Fibroblast of skin of abdomen (primary cell): ENCODE measurements at places on chromosomes 2 and 18.

- DNase-seq, result peak; percentile 43
These were observed 8.7 kb downstream of the TMEM182 start for GRCh38 chr2:102770506-102770905.

GRCh38 chr2:228768818-228769217 is 502.3 kb downstream of the PID1 start:
- peak; percentile 83 for DNase-seq

DNA sequence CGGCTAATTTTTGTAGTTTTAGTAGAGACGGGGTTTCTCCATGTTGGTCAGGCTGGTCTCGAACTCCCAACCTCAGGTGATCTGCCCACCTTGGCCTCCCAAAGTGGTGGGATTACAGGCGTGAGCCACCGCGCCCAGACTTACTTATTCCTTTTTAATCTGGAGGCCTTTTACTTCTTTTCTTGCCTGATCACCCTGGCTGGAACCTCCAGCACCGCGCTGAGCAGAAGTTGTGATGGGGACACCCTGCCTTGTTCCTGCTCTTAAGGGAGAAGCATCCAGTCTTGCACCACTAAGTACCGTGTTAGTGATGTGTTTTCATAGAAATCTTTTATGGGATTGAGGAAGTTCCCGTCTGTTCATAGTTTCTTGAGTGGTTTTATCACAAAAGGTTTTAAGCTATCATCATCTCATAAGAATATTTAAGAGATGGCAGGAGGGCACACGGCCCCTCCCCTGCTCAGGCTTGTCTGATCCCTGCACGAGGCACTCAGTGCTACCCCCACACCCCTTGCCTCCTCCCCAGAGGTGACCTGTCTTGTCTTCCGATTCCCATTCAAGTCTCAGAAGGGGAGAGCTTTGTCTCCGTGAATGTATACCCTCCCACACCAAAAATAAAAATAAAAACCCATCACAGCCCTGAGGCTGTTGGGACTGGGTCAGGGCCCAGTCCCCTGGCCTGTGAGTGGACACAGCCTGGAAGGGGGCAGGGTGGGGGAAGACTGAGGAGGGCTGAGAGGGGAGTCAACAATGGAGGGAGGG is 65.3 kb upstream of the SMAD7 start:
- no peak for DNase-seq

DNA sequence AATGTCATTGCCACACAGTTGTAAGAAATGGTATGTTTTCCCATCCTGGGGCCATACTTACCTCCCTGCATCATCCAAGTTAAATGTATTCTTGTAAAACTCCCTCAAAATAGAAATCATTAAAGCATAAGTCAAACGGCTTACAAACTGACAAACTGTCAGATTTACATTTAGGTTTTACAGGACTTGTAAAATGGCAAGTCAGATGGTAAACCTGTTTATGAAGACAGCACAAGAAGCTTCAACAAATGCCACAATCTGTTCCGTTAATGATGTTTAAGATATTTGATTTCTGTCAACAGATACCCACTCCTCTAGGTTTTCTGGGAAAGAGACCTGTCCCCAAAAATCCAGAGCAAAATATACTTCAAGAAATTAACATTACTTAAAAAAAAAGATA is 197.2 kb downstream of the PID1 start:
- no peak for DNase-seq

GRCh38 chr18:62857263-62857976 is 142.1 kb downstream of the PHLPP1 start:
- no peak for DNase-seq

DNA sequence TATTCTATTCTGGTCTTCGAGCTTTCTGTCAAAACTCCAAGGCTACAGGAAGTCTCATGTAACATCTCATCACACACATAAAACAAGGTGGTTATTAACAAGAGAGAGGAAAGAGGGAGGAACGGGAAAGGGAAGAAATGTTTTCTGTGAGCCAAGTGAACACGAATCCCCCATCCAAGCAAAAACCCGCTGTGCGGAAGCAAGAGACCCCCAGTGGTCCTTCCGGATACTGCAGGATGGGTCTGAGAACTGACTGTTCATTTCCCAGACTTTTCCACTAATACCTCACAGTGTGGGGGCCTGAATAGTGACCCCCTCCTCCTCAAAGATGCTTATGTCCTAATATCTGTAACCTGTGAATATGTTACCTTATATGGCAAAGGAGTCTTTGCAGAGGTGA is 19.0 kb upstream of the DIPK1C start:
- DNase-seq, result peak; percentile 20

DNA sequence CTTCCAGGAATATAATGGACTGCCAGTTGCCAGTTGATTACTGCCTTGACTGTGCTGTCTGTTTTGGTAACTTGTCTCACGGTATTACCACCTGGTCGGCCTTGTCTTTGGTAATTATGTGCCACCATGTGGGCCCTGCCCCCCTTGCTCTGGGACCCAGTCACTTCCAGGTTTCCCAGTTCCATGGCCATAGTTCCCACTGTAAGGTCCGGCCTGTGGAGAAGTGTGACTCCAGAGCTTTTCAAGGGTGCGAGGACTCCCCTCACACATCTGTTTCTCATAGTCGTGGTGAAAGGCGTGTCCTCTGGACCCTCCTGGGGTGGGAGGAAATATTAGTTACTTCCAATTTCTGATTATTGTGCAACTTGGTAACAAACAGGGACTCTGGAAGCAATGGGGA is 150.5 kb downstream of the SEPTIN10 start:
- no peak for DNase-seq

DNA sequence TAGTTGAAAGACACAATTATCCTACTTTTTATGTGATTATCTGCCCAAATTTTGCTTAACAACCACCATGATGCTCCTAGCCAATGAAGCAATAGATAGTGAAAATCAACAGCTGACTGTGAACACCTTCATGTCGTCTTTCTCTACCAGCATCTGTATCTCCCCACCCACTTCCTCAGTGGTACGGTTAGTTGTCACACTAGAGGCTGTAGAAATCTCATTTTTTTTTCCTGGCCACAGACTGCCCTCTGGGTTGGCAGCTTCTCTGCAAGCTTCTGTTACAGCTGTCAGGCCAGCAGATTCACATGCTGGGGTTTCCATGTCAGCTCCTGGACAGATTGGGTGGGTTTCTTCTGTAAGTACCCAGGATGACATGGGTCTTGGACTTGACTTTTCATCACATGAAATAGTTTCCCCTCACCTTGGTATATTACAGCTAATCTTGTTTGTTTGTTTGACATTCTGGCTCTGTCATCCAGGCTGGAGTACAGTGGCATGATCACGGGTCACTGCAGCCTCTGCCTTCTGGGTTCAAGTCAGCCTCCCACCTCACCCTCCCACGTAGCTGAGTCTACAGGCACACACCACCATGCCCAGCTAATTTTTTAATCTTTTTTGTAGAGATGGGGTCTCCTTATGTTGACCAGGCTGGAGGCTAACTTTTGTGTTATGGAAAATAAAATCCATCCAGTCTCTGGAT is 24.3 kb downstream of the STAT4 start:
- DNase-seq, result no peak

- peak; percentile 56 for DNase-seq
These were observed 227.4 kb downstream of the DCC start for GRCh38 chr18:52567360-52567759.

GRCh38 chr2:128526455-128526976 is 207.8 kb upstream of the HS6ST1 start:
- DNase-seq, result no peak

DNA sequence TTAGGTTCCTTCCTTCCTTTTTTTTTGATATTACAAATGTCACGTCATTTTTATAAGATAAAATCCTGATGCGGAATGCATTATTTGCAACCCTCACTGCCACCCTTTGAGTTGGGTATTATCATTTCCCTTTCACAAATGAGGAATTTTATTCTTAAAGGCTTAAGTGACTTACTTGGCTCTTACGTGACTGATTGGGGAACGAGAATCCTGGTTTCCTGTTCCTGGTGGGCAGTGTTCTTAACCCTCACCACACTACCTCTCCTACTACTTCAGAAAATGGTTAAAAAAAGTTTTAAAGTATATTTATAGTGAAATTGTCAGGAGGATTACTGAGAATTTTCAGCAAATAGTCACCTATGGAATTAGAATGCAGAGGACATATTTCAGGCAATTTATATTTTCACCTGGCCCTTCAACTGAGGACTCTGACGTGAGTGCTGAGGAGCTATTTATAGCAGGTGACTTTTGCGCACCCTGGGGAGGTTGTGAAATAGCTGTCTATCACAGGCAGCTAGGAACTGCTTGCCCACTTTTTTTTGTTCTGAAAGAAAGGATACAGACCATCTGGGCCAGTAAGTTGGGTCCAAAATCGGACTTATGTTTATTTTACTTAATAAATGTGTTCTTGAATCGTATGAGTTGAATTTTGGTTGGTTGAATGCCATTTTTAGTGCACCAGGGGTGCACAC is 18.7 kb upstream of the RASGRP3 start:
- DNase-seq, result no peak

- no peak for DNase-seq
These were observed 61.9 kb upstream of the IL1R1 start for GRCh38 chr2:102080451-102081242.

DNA sequence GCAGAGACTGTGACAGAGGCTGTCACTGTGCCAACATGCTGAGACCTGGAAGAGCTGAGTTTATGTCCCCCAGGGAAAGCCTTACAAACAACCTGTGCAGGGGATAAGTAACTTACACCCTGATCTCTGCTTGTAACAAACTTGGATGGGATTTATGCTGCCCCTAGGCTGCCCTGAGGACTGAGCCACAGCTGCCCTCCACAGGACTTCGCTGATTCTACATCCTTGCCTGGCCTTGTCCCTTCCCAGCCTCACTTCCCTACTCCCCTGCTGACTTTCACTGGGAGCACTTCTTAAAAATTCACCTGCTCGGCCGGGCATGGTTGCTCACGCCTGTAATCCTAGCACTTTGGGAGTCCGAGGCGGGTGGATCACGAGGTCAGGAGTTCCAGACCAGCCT is 45.9 kb upstream of the ASAP2 start:
- DNase-seq, result no peak

DNA sequence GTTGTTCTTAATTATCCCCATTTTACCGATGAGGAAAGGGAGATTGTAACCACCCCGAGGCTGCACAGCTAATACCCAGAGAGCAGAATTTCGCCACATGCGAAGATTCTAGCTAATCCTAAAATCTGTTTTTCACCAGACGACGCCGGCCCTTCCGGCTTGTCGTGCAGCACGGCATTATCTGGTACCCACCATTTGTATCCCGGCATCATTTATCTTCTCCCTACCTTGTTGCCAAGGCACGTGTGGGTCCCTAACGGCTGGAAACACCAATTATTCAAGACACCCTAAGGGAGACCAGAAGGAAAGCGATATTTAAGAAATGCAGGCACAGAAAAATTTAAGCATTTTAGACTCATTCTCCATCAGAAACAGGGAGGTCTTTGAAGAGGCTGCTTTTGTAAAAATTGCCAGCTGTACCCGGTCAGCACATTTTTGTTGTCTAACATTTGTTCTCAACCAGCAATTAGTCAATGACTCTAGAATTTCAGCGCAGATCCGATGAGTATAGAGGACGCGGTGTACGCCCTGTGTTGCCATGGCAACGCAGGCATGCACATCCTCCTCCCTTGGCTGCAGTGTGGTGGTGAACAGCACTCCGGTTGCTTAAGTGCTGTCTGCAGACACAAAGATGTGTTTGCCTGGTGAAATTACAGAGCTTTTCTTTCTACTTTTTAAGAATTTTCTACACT is 111.6 kb downstream of the AGAP1 start:
- DNase-seq, result peak; percentile 97

GRCh38 chr2:223820549-223820948 is 16.8 kb downstream of the AP1S3 start:
- DNase-seq, result no peak

GRCh38 chr18:35324926-35325655 is 19.1 kb downstream of the ZNF24 start:
- DNase-seq, result peak; percentile 36

DNA sequence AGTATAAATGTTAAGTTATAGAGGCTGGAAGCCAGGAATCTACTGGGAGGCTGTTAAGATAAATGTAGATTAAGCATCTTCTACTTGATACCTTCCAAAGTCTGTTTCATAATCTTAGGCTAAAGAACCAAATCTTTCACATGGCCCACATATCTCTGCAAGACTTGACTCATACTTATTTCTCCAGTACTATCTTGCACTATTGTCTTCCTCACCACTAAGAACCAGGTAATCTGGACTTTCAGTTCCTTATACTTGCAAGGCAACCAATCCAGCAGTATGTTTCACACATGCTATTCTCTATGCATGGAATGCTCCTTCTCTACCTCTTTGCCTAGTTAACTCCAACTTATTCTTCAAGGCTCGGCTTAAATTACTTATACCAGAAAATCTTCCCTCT is 62.2 kb downstream of the RBMS1 start:
- no peak for DNase-seq

DNA sequence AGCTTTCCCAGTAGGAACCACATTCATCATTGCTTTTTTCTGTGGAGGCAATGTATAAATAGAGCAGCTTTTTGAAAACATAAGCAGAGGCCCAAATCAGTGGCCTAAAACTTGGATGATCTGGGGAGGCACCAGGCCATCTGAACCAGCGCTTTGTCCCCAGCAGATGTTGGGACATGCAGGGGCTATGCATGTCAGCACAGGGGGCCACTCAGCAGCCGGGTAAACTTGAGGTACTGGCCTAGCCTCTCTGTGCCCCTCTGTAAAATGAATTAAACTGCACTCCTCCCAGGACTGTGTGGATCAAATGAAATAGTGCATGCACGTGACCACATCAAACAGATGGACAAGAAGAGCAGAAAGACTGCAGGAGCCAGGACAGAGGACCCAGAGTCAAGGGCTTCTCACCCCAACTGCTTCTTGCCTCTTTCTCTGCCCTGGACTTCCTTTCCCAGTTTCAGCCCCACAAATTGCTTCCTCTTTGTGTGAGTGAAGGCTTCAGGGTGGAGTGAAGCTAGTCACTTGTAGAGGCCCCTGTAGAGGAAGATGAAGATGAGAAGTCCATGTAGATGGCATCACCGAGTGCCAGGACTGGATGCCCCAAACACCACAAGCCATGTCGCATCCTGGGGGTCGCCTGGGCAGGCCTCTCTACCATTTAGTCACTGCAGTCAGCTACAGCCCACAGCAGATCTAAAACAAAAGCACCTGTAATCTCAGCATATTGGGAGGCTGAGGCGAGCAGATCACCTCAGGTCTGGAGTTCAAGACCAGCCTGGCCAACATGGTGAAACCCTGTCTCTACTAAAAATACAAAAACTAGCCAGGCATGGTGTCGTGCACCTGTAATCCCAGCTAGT is 53.2 kb downstream of the IMPA2 start:
- DNase-seq, result no peak
